ENCODE measurements at places on chromosomes 3 and 15. TPM values are rescaled to one million over a fixed set of nuclear protein-coding genes. Genes with fewer than 3 reads are reported as not detected.

Gene MED12L
- total RNA-seq = 0.32 TPM

Gene TPRG1
- total RNA-seq = 30.4 TPM

Gene CA12
- total RNA-seq = 138 TPM

Gene HGD
- not detected for total RNA-seq

Gene DUOX1
- total RNA-seq = 114 TPM

Gene LTF
- total RNA-seq = 108 TPM

Gene RBMS3
- 3.4 TPM for total RNA-seq
